ENCODE measurements at places on chromosomes 11 and 22. TPM values are rescaled to one million over a fixed set of nuclear protein-coding genes. Genes with fewer than 3 reads are reported as not detected.

TUBA8 gene
- 0.84 TPM for total RNA-seq

LMNTD2 gene
- 1.2 TPM for total RNA-seq

RANGAP1 gene
- total RNA-seq: 29.4 TPM

SGSM1 gene
- total RNA-seq: 0.51 TPM

NPAS4 gene
- not detected for total RNA-seq

FAM227A gene
- total RNA-seq: 0.42 TPM

MFNG gene
- 6.9 TPM for total RNA-seq

SLC43A1 gene
- total RNA-seq: 107 TPM

TRIM51 gene
- not detected for total RNA-seq

SEC14L6 gene
- total RNA-seq: 0.70 TPM

GPHA2 gene
- not detected for total RNA-seq

Data from liver (tissue), 10 donors.